ENCODE measurements at places on chromosomes 3 and 15.

- DNase-seq = no peak
Measured at GRCh38 chr3:31382856-31383255, 149.9 kb upstream of the STT3B start.

DNA sequence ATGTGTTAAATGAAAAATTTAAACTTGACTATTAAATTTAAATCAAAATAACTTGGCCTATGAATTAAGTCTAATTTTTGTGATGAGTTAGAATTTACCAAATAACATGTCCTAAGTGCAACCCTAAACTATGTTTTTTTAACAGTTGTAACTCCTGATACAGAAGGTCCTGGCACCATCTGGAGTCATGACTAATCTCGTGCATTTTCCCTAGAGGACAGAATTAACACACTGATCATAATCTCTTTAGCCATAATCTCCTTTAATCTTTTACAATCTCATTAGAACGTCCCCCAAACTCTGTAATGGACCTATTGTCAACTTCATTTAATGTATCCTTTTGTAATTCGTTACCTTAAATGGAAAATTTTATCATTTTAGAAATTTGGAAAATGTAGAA lies 100.6 kb downstream of the SUCNR1 start:
- DNase-seq = no peak

GRCh38 chr3:72565593-72565992 lies 282.7 kb downstream of the SHQ1 start:
- no peak for DNase-seq

- DNase-seq = no peak
Measured at GRCh38 chr3:127053450-127053849, 70.5 kb downstream of the PLXNA1 start.

DNA sequence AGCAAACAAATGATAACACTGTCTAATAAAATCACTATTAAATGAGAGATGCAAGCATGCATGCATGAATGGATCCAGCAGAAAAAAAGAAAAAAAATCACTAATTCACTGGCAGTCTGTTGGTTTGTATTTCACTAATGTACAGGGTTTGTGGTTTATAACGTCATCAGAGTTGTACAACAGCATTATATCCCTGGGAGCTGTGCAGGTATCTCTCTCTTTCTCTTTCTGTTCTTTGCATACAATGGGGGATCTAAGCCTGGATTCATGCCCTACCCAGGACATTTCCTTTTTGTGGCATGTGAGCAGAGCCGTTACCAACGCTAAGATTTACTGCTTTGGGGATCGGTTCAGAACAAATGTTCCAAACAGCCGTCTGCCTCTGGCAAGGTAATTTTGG lies 229.5 kb downstream of the SOX2 start:
- no peak for DNase-seq

Data from stimulated activated CD8-positive, alpha-beta memory T cell treated with anti-CD3 and anti-CD28 coated beads, Interleukin-7, amount 100 ng/mL, for 4 hours (primary cell).